ENCODE measurements at places on chromosomes 2 and 18.

- peak; percentile 0 for DNase-seq
Measured at GRCh38 chr2:154692927-154693326, 5.6 kb upstream of the KCNJ3 start.

DNA sequence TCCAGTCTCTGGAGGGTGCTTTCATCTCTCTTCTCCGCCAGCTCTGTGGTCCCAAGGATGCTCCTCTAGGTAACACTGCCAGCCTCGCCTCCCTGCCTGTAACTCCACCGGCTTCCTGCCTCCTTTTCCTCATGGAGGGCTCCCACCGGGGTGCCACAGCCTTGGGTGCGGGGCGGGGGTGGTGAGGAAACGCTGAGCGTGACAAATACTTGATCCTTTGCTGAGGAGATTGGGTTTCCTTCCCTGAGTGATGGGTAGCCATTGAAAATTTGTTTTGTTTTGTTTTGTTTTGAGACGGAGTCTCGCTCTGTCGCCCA is 25.1 kb downstream of the TIMM21 start:
- no peak for DNase-seq

DNA sequence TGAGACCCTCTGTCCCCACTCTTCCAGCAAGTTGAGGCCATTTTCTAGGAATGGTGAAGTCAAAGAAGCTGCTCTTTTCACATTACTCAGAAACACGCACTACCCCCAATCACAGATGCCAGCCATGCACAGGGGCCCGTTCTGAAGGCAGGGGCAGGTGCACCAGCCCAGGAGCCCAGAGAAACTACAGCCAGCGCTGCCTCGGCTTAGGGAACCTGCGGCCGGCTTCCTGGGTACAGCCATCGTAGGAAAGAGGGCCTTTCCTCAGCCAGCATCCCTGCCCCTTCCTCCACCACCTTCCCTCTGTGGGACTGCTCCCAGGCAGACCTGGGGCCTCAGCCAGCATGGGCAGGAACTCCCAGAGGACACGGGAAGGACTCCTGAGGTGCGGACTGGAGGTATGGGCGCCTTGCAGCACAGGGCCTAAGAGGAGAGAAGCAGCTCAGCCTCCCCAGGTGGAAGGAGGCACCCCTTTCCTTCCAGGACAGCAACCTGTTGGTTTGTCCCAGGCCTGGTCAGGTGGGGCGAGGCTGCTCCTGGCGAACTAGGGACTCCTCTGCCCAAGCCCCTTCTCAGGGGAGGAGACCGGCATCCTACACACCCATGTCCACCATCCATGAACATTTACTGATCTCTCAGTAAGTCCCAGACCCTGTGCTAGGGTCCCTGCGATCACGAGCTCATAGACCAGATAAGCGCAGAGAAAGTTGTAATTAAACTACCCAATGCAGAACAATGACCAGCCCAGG is 99.0 kb upstream of the ID2 start:
- DNase-seq: no peak

- no peak for DNase-seq
Measured at GRCh38 chr2:238724728-238725127, 123.2 kb upstream of the TWIST2 start.

DNA sequence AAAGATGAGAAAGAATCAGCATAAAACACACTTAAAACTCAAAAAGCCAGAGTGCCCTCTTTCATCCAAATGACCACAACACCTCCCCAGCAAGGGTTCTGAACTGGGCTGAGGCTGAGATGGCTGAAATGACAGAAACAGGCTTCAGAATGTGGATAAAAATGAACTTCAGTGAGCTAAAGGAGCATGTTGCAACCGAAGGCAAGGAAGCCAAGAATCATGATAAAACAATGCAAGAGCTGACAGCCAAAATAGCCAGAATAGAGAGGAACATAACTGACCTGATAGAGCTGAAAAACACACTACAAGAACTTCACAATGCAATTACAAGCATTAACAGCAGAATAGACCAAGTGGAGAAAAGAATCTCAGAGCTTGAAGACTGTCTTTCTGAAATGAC is 12.2 kb upstream of the PSMA8 start:
- no peak for DNase-seq

- no peak for DNase-seq
Measured at GRCh38 chr18:7624697-7625096, 57.6 kb downstream of the PTPRM start.

- DNase-seq: no peak
Measured at GRCh38 chr2:156874707-156875106, 382.8 kb upstream of the GALNT5 start.

DNA sequence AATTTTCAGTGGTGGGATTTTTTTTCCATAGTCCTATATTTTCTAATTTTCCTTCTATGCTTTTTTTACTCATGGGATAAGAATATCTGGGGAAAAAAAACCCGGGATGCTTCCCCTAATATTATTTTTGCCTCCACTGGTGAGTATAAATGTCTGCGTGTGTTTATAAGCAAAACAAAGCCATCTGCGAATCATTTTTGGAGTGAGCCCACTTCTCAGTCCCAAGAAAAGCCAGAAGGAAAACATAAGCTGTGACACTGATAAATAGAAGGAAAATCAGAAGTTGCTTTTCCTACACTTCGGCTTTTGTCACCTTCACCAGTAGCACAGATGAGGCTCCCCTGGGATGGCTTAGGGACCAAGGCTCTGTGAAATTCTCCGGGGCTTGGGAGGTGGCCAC is 134.7 kb upstream of the PID1 start:
- DNase-seq: no peak

DNA sequence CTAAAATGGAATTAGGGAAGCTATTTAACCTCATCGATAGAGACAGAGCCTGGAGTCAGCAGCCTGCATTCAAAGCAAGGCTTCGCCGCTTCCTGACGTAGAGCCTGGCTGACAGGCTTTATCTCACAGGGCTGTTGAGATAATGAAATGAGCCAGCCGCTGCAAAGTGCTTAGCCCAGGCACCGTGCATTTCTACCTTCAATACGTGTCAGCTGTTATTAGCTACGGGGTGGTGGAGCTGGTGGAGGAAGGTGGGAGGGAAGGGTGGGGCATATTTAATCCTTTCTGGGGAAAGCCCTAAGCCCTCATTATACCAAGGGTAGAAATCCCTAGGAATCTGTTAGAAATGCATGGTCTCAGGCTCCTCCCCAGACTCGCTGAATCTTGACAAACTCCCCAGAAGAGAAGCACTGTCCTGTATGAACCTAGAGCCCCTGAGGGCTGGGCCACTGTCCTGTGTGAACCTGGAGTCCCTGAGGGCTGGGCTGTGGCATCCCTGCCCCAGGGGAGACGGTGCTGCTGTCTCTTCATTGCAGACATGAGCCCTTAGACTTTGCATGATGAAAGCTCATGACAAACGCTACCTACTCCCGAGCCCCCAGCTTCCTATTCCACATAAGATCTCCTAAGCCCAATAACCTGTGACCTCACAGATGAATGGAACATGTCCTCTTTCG is 72.4 kb downstream of the ALPK2 start:
- no peak for DNase-seq

DNA sequence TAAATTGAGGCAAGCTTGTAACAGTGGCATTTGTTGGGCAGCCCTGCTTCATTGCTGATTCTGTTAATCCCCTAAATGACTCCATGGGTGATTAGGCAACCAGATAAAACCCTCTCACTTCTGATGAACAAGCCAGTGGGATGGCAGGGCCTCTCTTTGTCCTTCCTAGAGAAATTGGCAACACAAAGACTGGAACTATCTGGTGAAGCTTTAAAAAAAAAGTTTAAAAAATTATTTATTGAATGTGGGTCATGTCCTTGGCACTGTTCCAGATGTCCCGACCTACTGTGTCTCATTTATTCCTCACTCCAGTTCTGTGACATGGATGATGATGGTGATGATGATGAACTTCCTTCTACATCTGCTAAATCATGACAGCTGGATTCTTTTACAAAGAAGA is 30.8 kb downstream of the NRP2 start:
- no peak for DNase-seq

- peak; percentile 17 for DNase-seq
Measured at GRCh38 chr2:120525056-120526046, 179.4 kb downstream of the INHBB start.

- DNase-seq: no peak
Measured at GRCh38 chr2:77268626-77269025, 253.6 kb downstream of the LRRTM4 start.

DNA sequence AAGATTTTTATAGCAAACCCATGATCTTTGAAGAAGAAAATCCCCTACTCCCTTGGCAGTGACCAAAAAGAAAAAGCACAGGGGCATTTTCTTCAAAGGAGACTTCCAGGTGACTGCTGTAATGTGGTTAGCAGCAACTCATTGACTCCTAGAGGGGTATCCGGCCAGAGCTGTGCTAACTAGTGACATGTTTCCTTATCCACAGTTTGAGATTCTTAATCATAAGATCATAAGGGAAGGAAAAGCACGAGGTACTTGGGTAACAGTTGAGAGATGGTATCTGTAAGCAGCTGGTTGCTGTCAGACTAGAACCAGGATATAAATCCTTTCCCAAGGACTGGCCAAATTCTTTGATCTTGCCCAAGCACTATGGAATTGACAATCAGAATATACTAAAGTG is 124.7 kb downstream of the MREG start:
- no peak for DNase-seq

- DNase-seq: peak; percentile 93
Measured at GRCh38 chr2:105102963-105103421, 65.1 kb downstream of the MRPS9 start.

GRCh38 chr2:158745067-158745865 is 49.9 kb upstream of the DAPL1 start:
- peak; percentile 60 for DNase-seq
